ENCODE measurements at places on chromosomes 12 and 14. TPM values are rescaled to one million over a fixed set of nuclear protein-coding genes. Genes with fewer than 3 reads are reported as not detected.

TRHDE gene
- polyA plus RNA-seq, result 17.6 TPM

CLEC4D gene
- not detected for polyA plus RNA-seq

REM2 gene
- polyA plus RNA-seq, result 0.06 TPM

GLS2 gene
- polyA plus RNA-seq, result 0.08 TPM

SDR9C7 gene
- not detected for polyA plus RNA-seq

OR4K15 gene
- polyA plus RNA-seq, result not detected

CLEC7A gene
- not detected for polyA plus RNA-seq

ABCD2 gene
- 0.14 TPM for polyA plus RNA-seq

PRKAG1 gene
- 110 TPM for polyA plus RNA-seq

PSMC1 gene
- polyA plus RNA-seq, result 300 TPM

HOXC10 gene
- polyA plus RNA-seq, result 0.06 TPM

APOF gene
- not detected for polyA plus RNA-seq

SLC6A13 gene
- polyA plus RNA-seq, result not detected

DNAAF2 gene
- polyA plus RNA-seq, result 6.5 TPM

OLR1 gene
- polyA plus RNA-seq, result 27.4 TPM

MORN3 gene
- polyA plus RNA-seq, result 0.23 TPM

MYO1A gene
- 0.01 TPM for polyA plus RNA-seq

ARPC3 gene
- polyA plus RNA-seq, result 81.1 TPM

FAM90A1 gene
- 0.08 TPM for polyA plus RNA-seq

CTSG gene
- not detected for polyA plus RNA-seq

KRT74 gene
- not detected for polyA plus RNA-seq

MNAT1 gene
- 52.5 TPM for polyA plus RNA-seq

TOMM20L gene
- polyA plus RNA-seq, result not detected

TAS2R46 gene
- not detected for polyA plus RNA-seq

KRAS gene
- polyA plus RNA-seq, result 21.2 TPM

OR4E2 gene
- not detected for polyA plus RNA-seq

IFNG-AS1 gene
- not detected for polyA plus RNA-seq

CORO1C gene
- polyA plus RNA-seq, result 773 TPM

ATP5F1B gene
- polyA plus RNA-seq, result 965 TPM

TGM1 gene
- 1.3 TPM for polyA plus RNA-seq

SYT1 gene
- polyA plus RNA-seq, result 0.90 TPM

KRT73 gene
- not detected for polyA plus RNA-seq

OR2AP1 gene
- polyA plus RNA-seq, result not detected

SCN8A gene
- 12.8 TPM for polyA plus RNA-seq

PZP gene
- not detected for polyA plus RNA-seq

MBIP gene
- 26.5 TPM for polyA plus RNA-seq

MFAP5 gene
- 18.6 TPM for polyA plus RNA-seq

IPO8 gene
- 12.4 TPM for polyA plus RNA-seq

MYL6 gene
- 6,238 TPM for polyA plus RNA-seq

STAC3 gene
- 0.33 TPM for polyA plus RNA-seq

KLRC1 gene
- polyA plus RNA-seq, result not detected

ANKRD9 gene
- 2.7 TPM for polyA plus RNA-seq

PTPRB gene
- 1.7 TPM for polyA plus RNA-seq

CLEC9A gene
- polyA plus RNA-seq, result not detected

KLRK1 gene
- not detected for polyA plus RNA-seq

SLC35F4 gene
- not detected for polyA plus RNA-seq

SOAT2 gene
- 0.12 TPM for polyA plus RNA-seq

AP1G2 gene
- 3.6 TPM for polyA plus RNA-seq

All from fibroblast of lung (primary cell).